ENCODE measurements at places on chromosomes 16 and 17. TPM values are rescaled to one million over a fixed set of nuclear protein-coding genes. Genes with fewer than 3 reads are reported as not detected.

HAP1 gene
- not detected for total RNA-seq

RAPGEFL1 gene
- total RNA-seq: 1.8 TPM

MT4 gene
- total RNA-seq: not detected

SRCIN1 gene
- total RNA-seq: not detected

KRT27 gene
- not detected for total RNA-seq

HIC1 gene
- 67.7 TPM for total RNA-seq

SULT1A1 gene
- 1.2 TPM for total RNA-seq

CPHXL2 gene
- not detected for total RNA-seq

HAS3 gene
- 10.1 TPM for total RNA-seq

ADGRG1 gene
- total RNA-seq: 2.3 TPM

WNT9B gene
- not detected for total RNA-seq

RABEP2 gene
- total RNA-seq: 41.3 TPM

TNFRSF17 gene
- total RNA-seq: not detected

SEPTIN1 gene
- total RNA-seq: 0.59 TPM

IGFBP4 gene
- 302 TPM for total RNA-seq

CFAP52 gene
- not detected for total RNA-seq

PRCD gene
- 1.2 TPM for total RNA-seq

NUBP2 gene
- total RNA-seq: 52.0 TPM

WFDC1 gene
- total RNA-seq: 12.5 TPM

All from smooth muscle cell of the umbilical artery (primary cell).